Stimulated activated CD8-positive, alpha-beta memory T cell treated with anti-CD3 and anti-CD28 coated beads, Interleukin-7, amount 100 ng/mL, for 4 hours (primary cell): ENCODE measurements at places on chromosomes 4 and X.

GRCh38 chrX:129626026-129626425 lies 28.7 kb downstream of the APLN start:
- DNase-seq, result no peak

DNA sequence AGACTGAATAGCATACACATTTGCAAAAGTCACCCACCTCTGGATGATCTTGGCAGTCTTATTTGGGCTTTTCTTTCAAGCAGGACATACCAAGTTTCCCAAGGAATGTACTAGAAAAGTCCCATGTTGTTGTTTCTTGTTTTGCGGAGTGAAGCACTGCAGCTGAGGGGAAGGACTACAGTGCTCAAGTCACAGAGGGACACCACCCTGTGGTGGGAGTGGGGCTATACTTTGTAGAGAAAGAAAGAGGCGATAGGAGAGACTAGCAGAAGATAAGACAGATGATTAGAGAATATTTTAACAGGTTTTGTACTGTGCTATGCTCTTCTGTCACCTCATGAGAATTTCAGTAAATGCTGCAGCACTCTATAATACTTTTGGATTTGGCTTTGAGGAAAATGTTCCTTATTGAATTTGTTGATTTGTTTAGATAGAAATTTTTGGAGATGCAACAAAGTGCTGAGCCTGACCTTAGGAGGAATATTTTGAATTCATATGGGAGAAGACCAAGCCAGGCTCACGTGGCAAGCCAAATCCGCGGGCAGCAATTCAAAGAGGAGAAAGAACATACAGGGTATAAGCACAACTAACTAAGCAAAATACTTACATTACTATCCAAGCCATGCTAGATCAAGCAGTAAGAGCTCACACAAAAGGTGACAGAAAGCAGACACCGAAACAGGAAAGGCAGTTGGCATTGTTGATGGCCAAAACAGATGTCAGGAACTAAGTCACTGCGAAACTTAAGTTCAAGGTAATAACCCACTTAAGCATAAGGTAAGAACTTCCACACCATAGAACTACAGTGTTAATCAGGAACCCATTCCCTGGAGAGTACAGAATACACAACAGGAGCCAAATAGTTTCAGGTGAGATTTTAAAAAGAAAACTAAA lies 280.3 kb upstream of the INTU start:
- DNase-seq, result no peak

GRCh38 chrX:67437821-67438220 lies 106.0 kb upstream of the AR start:
- no peak for DNase-seq

DNA sequence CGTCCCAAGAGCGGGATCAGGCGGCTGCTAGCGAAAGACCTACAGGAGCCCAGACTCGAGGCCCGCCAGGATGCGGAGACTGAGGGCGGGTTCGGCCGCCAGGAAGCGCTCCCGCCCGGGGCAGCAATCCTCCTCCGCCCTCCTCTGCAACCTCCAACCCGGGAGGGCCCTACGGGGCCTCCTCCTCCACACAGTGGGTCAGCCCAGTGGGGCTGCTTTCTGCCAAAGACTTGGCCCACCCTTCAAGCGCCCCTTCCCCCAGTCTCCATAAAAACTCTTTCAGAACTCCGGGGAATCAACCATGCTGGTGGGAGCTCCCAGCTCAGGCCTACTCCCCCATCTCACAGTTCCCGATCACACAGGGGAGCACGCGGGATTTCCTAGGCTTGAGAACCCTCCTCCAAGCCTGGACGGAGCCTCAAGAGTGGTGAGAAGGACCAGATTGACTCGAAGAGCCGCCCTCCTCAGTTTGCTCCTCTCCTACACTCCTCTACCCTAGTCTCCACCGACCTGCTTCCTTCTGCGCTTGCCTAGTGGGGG lies 77.5 kb downstream of the RLIM start:
- no peak for DNase-seq

DNA sequence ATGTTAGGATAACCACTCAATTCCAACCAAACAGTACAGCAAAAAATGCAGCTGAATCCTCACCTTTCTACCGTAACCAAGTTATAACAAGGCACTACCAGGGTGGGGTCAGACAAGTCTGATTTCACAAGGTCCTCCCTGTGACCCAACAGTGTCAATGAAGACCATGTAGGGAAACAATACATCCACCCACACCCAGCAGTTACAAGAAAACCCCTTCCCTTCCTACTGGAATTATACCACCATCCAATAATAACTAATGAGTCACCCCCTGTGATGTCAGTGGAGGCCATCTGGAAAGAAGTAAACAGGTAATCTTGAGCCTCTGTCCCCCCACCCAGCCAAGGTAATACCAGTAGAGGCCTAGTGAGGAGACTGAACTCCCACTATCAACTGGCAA lies 117.6 kb downstream of the FGF16 start:
- no peak for DNase-seq

- no peak for DNase-seq
These were observed 41.8 kb downstream of the ACSL4 start for GRCh38 chrX:109691277-109691676.

- no peak for DNase-seq
These were observed 54.2 kb downstream of the SUPT20HL2 start for GRCh38 chrX:24259544-24260240.

DNA sequence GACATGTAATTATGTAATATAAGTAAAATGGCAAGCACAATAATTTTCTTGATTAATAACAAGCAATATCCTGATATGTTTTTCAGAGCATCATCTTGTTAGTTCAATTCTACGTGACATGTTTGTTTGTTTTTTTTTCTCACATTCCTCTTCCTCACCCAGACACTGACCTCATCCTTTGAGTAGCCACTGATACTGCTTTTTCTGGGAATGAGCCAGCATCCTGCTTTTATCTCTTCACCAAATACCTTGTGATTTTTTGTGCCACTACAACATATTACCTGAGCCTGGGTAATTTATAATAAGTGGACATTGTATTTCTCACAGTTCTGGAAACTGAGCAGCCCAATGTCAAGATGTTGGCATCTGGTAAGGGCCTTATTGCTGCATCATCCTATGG lies 484.0 kb downstream of the NAF1 start:
- DNase-seq, result no peak

GRCh38 chr4:131499141-131499873 lies 1649.8 kb upstream of the PCDH10 start:
- DNase-seq, result no peak

DNA sequence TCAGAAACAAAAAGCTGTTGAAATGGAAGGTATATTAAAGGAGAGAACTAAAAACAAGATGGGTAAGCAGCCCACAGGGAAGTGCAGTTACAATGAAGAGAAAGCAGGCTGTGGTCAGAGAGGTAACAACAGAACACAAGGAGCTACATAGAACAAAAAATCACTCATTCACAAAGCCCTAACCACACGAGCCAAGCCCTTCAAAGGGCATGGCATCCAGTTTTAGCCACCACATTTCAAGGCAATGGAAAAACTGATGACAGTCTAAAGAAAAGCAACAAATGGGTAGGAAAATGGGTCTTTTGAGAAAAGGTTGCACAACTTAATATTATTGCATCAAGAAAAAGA lies 37.5 kb downstream of the KDR start:
- DNase-seq, result no peak

DNA sequence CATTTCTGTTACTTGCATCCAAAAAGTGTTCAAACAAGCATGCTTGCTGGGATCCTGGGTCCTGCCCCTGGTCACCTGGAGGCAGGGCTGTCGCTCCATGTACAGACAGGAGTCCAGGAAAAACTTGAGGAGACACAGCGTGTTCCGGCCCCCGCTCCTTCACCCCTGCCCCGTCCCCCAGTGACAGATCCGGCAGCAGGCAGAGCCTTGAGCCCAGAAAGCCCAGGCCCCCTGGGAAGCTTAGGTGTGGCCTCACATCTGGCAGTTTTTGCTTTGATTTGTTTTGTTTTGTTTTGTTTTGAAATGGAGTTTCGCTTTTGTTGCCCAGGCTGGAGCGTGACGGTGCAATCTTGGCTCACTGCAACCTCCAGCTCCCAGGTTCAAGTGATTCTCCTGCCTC lies 67.0 kb downstream of the TRMT44 start:
- DNase-seq, result no peak

- no peak for DNase-seq
These were observed 53.5 kb downstream of the DLG3 start for GRCh38 chrX:70498129-70498528.

GRCh38 chrX:13080128-13080795 lies 35.8 kb upstream of the FAM9C start:
- no peak for DNase-seq

DNA sequence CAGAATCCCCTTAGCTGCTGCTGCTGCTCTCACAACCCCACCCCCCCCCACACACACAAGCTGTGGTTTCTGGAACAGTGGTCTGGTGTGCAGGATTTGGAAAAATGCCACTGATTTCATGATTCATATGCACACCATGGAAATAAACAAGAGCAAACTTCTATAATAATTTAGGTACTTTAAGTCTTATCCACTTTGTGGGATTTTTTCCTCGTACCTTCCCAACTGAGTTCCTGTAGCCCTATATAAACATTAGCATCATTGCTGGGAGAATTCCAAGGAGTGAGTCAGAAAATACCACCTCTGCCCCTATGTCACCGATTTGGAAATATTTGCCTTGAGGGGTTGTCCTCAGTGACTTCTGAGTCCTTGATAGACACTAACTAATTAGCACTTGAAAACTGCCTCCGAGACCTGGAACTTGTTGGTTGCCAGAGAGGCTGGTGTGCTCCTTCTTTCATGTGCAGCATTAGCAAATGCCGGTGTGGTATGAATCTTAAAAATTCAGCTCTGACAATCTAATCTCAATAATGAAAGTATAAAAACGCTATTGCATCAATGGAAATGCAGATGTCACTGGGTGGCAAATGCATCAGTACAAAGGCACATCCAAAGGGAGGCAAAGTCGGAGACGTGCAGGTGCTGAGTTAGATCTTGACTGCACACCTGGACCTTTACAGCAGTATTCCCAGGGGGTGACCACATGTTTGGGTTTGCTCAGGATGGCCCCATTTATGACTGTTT lies 61.8 kb downstream of the CPE start:
- DNase-seq, result no peak

GRCh38 chr4:123913598-123913997 lies 517.0 kb downstream of the SPRY1 start:
- no peak for DNase-seq

GRCh38 chr4:144955104-144955503 lies 142.9 kb downstream of the ANAPC10 start:
- no peak for DNase-seq

DNA sequence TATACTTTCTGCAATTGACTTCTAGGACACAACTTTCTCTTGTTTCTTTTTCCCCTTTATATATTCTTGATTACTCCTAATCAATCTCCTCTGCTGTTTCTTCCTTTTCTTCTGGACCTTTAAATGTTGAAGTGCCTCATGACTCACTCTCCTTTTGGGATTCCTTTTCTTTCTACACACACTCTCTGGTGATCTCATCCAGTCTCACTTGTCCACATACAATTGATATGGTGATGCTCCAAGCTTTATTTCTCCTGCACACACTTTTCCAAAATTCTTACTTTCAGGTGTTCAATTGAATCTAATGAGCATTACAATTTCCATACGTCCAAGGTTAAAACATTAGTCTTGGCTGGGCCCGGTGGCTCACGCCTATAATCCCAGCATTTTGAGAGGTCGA lies 794.8 kb upstream of the EPHA5 start:
- DNase-seq, result no peak

DNA sequence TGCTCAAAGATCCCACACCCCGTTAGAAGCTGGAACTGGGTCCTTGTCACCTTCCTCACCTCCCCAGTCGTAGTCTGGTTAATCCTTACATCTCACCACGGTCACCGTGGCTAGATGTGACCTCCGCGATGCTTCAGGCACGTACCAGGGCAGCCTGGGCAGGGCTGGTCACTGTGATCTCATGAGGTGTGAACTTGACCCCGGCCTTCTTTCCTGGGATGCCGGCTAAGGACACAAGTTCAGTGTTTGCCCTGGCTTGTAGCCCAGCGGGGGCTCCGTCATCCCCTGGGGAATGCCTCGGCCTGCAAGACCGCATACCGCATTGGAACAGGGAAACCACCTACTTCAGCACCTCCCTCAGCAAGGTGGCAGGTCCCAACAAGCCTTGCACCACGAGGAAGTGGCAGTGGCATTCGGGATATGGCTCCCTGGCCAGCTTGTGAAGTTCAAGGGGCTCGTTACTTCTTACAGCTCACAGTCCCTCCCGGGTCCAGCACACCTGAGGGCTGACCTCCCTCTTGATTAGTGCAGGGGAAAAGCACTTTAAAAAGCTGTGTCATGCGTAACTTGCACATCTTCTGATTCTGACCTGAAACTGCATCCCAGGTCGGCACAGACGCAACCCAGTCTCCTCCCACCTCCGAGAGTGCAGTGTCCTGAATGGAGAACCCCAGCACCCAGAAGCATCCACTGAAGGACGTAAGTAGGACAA lies 25.9 kb downstream of the NOP14 start:
- DNase-seq, result no peak

DNA sequence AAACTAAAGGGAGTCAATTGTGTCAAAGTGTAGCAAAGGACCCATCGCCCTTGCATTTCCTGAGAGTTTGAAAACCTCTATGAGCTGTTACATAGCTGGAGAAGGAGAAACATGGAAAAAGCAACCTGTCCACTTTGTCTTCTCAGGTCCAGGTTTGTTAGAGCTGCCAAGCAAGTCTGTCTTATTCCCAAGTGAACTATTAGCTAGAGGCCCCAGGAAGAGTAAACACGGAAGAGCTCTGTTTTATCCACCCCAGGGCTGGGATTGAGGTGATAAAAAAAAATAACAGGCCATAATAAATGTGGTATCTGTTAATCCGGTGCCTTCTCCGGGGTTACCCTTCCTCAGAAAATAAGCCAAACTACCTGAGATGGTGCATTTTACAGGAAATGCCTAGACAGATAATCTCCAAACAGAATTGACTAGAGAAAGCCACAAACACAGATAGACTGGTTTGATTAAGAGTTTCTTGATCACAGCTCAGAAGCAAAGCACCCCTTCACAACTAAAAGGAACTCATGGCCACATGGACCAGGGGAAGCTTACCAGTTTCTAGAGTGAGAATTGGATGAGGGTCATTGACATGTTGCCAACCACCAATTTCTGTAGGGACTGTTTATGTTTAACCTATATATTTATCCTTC lies 35.9 kb upstream of the RELL1 start:
- no peak for DNase-seq

GRCh38 chr4:9812501-9813340 lies 31.3 kb downstream of the DRD5 start:
- no peak for DNase-seq

DNA sequence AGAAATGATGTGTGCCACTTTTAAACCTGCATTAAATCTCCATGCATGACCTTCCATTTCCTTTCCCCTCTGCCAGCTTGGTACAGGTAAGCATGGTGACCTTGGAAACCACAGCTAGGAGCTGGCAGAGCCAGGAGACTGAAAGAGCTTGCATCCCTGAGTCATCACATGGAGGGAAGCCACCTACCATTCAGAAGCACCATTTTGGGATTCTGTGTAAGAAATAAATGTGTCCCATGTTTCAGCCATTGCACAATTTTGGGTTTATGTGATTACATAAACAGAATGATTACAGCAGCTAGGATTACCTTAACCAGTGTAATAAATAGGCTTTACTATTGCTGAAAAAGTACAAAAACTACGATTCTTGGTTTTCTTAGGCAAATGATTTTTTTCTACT lies 17.3 kb upstream of the CCDC149 start:
- no peak for DNase-seq
